ENCODE measurements at places on chromosomes 11 and 22. TPM values are rescaled to one million over a fixed set of nuclear protein-coding genes. Genes with fewer than 3 reads are reported as not detected.

- no peak overlapping the region for H3K4me3 ChIP-seq
- H3K27ac ChIP-seq, result no peak overlapping the region
- peaks cover 41% of the 10 kb centered on the region for H3K4me1 ChIP-seq
- no peaks in the 10 kb centered on the region for H3K36me3 ChIP-seq
- H3K27me3 ChIP-seq, result no peaks in the 10 kb centered on the region
- DNase-seq, result no peak
Measured at GRCh38 chr11:7610393-7610792, 62.9 kb downstream of the CYB5R2 start.

- no peaks in the 10 kb centered on the region for H3K27me3 ChIP-seq
- no peak overlapping the region for H3K27ac ChIP-seq
Measured at GRCh38 chr22:18929459-18929858, 6.6 kb downstream of the PRODH start.

GRCh38 chr22:47295982-47296381, 533.5 kb downstream of the TBC1D22A start:
- no peaks in the 10 kb centered on the region for H3K27me3 ChIP-seq
- no peak overlapping the region for H3K27ac ChIP-seq
- no peaks in the 10 kb centered on the region for H3K36me3 ChIP-seq
- H3K4me1 ChIP-seq, result no peaks in the 10 kb centered on the region

DNA sequence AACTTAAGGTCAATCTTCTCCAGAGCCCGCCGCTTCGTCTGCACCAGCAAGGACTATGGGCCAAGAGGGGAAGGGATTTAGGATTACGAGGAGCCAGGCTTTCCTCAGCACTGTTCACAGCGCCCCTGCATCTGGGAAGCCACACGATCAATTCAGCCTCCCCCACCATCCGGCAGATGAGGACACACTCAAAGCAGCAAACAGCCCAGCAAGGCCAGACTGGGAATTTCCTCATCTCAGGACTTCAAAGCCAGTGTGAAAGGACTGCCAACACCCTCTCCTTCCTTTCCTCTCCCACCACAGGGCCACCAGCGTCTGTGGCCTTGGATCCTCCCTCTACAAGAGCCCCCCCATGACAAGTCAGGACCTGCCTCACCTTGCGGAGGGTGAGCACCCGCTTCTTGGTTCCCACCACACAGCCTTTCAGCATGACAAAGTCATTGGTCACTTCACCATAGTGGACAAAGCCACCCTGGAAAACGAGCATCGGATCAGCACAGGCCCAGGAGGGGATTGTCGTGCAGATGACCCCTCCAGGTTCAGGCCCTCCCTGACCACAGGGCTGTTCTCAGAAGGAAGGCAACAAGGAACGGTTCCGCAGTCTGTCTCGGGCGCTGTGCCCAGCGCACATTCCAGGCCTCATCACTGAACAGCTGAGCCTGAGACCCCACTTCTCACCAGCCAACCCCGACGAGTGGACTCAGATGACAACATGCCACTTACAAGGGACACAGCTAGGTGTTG, 6.0 kb downstream of the RPL3 start:
- no peak overlapping the region for H3K27ac ChIP-seq
- peaks cover 31% of the 10 kb centered on the region for H3K4me1 ChIP-seq
- no peaks in the 10 kb centered on the region for H3K36me3 ChIP-seq
- H3K4me3 ChIP-seq, result no peak overlapping the region

- DNase-seq, result no peak
- no peaks in the 10 kb centered on the region for H3K36me3 ChIP-seq
- H3K27ac ChIP-seq, result no peak overlapping the region
- H3K27me3 ChIP-seq, result no peaks in the 10 kb centered on the region
- no peaks in the 10 kb centered on the region for H3K4me1 ChIP-seq
Measured at GRCh38 chr11:80849253-80849652, 1408.4 kb upstream of the TENM4 start.

- H3K27ac ChIP-seq, result no peak overlapping the region
- H3K4me1 ChIP-seq, result no peaks in the 10 kb centered on the region
- H3K36me3 ChIP-seq, result no peaks in the 10 kb centered on the region
Measured at GRCh38 chr11:131759140-131759539, 388.7 kb downstream of the NTM start.

DNA sequence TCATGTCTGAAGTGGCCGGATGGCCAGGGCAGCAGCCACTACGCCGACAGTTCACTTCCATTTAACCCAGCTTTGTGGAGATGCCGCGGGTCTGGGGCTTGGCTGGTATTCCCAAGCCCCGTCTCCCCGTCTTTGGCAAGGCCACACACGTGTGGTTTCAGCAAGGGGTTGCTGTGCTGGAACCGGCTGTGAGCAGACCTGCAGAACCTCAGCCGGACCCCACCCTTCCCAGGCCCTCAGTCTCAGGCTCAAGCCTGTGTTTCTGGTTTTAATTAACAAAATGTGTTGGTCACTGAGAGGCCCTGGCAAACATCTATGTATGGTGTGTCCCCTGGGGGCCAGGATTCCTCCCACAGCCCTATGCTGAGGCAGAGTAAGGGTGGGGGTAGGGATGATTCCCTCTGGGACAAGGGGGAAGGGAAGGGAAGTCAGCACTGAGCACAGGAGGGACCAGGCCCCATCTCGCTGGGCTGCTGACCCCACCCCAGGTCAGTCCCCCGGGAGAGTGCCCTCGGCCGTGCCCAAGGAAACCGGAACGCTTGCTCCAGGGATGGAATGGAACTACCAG, 9.3 kb downstream of the OSBPL5 start:
- no peak overlapping the region for H3K4me3 ChIP-seq
- H3K4me1 ChIP-seq, result peaks cover 47% of the 10 kb centered on the region
- H3K36me3 ChIP-seq, result no peaks in the 10 kb centered on the region
- H3K27me3 ChIP-seq, result peaks cover 11% of the 10 kb centered on the region

- no peak overlapping the region for H3K27ac ChIP-seq
- H3K4me3 ChIP-seq, result no peak overlapping the region
- no peaks in the 10 kb centered on the region for H3K36me3 ChIP-seq
- DNase-seq, result no peak
- H3K4me1 ChIP-seq, result peaks cover 7% of the 10 kb centered on the region
Measured at GRCh38 chr11:123800036-123800435, 6.1 kb downstream of the OR6M1 start.

- H3K36me3 ChIP-seq, result no peaks in the 10 kb centered on the region
- no peak overlapping the region for H3K27ac ChIP-seq
- DNase-seq, result no peak
Measured at GRCh38 chr11:2870460-2870859, 15.1 kb downstream of the CDKN1C start.

- peaks cover 9% of the 10 kb centered on the region for H3K4me1 ChIP-seq
- H3K27ac ChIP-seq, result no peak overlapping the region
- no peak overlapping the region for H3K4me3 ChIP-seq
- H3K36me3 ChIP-seq, result no peaks in the 10 kb centered on the region
- DNase-seq, result no peak
Measured at GRCh38 chr11:47434011-47434786, 8.0 kb upstream of the PSMC3 start.

- H3K4me3 ChIP-seq, result no peak overlapping the region
- no peak for DNase-seq
- H3K27ac ChIP-seq, result no peak overlapping the region
- no peaks in the 10 kb centered on the region for H3K27me3 ChIP-seq
Measured at GRCh38 chr11:9789910-9790309, 126.0 kb downstream of the SWAP70 start.

- H3K4me3 ChIP-seq, result no peak overlapping the region
- H3K27ac ChIP-seq, result no peak overlapping the region
- DNase-seq, result no peak
- peaks cover 4% of the 10 kb centered on the region for H3K4me1 ChIP-seq
- H3K36me3 ChIP-seq, result no peaks in the 10 kb centered on the region
Measured at GRCh38 chr11:75502138-75502537, 23.6 kb downstream of the GDPD5 start.

DNA sequence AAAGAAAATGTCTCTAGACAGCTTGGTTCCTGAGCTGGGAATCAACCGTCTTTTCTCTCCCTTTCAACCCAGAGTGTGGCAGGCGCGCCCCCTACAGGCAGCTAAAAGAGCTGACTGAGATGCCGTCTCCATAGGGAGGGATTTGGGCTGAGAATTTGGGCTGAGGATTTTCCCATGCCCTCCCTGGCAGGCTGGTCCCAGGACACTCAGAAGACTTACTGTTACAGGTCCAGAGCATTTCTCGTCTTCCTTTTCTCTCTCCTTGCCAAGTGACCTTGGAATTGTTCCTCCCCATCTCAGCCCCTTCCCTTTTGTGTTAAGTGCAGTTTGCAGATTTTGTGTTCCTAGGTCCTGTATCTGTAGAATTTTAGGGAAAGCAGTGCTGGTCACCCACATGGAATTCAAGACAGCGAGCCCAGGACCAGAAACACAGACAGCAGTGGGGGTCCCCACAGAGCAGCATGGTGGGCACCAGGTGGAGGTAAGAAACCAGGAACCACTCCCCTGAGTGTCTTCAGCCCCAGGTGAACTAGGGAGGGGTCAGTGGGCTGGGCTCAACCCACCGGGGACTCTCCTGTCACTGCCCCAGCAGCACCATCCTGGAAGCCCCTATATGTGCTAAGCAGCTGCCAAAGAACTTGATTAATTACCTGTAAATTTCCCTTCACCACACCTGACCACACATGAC, 9.9 kb upstream of the IGLL5 start:
- DNase-seq, result peak; percentile 78
- no peak overlapping the region for H3K4me3 ChIP-seq
- H3K27ac ChIP-seq, result no peak overlapping the region
- H3K4me1 ChIP-seq, result no peaks in the 10 kb centered on the region
- no peaks in the 10 kb centered on the region for H3K27me3 ChIP-seq
- H3K36me3 ChIP-seq, result no peaks in the 10 kb centered on the region

DNA sequence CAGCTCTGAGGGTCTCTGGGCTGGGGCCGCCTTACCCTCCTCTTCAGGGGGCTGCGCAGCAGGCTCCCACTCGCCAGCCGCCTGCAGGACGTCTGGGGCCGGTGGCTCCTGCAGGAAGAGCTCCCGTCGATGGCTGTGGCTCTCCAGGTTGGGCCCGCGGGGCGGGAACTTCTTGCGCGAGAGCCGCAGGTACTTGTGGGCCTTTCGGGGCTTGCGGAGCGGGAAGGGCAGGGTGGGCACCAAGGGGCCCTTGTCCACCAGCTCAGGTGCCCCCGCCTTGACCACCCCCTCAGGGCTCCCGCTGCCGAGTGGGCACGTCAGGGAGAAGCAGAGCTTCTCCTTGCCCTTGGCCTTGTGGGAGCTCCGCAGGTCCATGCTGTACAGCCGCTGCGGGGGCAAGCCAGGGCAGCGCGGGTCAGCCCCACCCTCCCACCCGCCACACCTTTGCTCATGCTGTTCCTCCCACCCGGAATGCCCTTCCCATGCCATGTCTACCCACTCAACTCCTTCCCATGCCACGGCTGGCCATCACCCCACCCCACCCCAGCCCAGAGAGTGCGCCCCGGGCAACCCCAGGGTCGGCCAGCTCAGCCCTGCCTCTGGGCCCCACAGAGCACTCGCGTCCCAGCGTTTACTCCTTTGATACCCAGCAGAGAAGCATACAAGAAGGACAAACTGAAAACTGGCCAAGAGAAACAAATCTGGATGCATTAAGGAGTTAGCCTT, 18.0 kb downstream of the CBX7 start:
- no peaks in the 10 kb centered on the region for H3K36me3 ChIP-seq
- no peak overlapping the region for H3K27ac ChIP-seq
- H3K4me3 ChIP-seq, result no peak overlapping the region
- H3K4me1 ChIP-seq, result peaks cover 8% of the 10 kb centered on the region

GRCh38 chr11:126628790-126629621, 273.5 kb downstream of the ST3GAL4 start:
- H3K27me3 ChIP-seq, result peaks cover under 1% of the 10 kb centered on the region
- H3K36me3 ChIP-seq, result no peaks in the 10 kb centered on the region
- H3K27ac ChIP-seq, result no peak overlapping the region

DNA sequence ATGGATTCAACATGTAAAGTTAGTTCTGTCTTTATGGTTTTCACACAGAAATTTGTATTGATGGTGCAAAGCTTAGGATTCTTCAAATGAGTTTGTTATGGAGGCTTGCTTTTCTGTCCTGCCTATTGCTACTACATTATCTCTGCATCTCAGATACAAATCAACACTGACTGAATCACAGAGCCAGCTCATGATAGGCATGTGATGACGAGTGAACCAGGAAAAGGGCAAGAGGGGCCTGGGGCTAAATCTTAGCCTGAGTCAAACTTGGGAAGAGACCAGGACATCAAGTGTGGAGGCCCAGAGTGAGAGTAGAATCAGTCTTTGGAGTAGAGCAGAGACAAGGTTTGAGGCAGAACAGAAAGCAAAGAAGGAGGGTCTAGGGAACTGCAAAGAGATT, 107.1 kb upstream of the CD44 start:
- no peaks in the 10 kb centered on the region for H3K4me1 ChIP-seq
- no peak overlapping the region for H3K4me3 ChIP-seq
- DNase-seq, result no peak
- H3K27ac ChIP-seq, result no peak overlapping the region
- H3K36me3 ChIP-seq, result no peaks in the 10 kb centered on the region

GRCh38 chr11:46315033-46315738, 32.1 kb upstream of the DGKZ start:
- no peaks in the 10 kb centered on the region for H3K4me1 ChIP-seq
- peak; percentile 81 for DNase-seq
- no peak overlapping the region for H3K27ac ChIP-seq
- H3K36me3 ChIP-seq, result no peaks in the 10 kb centered on the region

DNA sequence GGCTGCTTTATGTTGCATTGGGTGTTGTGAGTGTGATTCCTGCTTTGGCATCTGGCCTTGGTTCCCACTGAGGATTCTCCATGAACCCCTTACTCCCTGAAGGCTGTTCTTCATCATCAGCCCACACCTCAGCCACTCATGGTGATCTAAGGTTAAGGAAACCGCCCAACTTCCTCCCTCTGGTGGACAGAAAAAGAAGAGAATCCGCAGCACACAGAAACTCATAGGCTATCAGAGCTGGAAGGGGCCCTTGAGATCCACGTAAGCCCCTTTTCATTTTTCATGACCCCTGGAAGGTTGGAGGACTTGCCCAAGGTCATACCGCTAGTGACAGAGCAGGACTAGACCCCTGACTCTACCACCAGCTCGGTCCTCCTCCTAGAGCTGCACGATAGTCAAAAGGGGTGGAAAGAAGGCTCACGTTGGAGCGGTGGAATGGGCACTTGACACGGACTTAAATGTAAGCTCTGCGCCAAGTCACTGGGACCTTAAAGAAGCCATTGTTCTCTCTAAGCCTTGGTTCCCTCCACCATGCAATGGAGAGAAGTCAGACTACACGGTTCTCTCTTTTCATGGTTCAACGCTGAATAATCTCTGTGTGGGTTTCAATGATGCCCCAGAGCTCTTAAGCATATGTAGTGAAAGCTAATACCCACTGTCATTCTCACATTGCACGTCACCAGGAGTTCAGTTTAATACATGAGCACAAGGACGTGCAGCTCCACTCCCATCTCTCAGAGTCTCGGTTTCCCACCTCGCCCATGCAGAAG, 83.6 kb upstream of the CRTAM start:
- no peaks in the 10 kb centered on the region for H3K4me1 ChIP-seq
- no peaks in the 10 kb centered on the region for H3K27me3 ChIP-seq
- no peak for DNase-seq
- no peak overlapping the region for H3K4me3 ChIP-seq
- no peak overlapping the region for H3K27ac ChIP-seq

UPK3A gene
- 71.5 TPM for polyA plus RNA-seq

UBQLNL gene
- not detected for polyA plus RNA-seq

TIGD3 gene
- polyA plus RNA-seq, result 1.6 TPM

CACNA1I gene
- polyA plus RNA-seq, result 0.21 TPM
